ENCODE measurements at places on chromosomes 16 and 17.

DNA sequence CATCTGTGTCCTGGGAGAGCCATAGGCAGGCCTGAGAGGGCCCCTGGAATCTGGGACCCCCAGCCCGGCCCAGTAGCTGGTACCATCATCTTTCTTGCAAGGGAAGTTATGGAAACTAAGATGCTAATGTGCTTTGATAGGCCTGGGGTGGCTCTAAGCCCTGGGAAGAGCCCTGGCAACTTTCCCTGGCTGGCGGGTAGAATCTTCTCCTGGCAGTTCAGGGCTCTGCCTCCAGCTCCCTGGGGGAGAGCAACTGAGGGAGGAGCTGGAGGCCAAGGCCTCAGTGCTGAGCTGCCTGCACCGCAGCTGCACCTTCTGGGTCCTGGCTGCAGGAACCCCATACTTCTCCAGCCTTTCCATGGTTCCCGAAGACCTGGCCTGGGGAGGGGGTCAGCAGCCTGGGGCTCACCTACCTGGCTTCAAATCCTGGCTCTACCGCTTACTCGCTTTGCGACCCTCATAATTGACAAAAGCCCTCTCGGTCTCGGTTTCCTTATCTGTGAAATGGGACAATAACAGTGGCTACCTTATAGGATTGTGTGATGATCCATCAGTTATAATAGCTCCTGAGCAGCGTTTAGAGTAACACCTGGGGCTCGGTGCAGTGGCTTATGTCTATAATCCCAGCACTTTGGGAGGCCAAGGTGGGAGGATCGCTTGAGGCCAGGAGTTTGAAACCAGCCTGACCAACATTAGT, 333.7 kb downstream of the SEC14L1 start:
- DNase-seq: no peak

DNA sequence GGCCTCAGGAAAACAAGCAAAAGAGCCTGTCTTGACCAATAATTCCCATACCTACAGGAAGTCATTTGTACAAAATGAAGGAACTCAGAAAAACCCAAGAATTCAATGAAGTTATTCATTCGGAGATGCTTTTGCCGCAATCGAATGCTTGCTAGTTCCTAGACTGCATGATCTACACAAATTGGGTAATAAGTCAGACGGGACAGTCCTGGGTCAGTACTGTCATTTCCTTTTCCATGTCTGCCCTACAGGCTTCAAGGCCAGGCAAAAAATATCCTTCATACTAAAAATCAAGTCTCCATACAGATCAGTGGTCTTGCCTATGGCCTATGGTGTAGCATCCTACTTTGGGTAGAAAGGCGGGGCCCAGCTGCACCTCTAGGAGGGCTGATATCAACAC, 71.4 kb downstream of the CFDP1 start:
- no peak for DNase-seq

DNA sequence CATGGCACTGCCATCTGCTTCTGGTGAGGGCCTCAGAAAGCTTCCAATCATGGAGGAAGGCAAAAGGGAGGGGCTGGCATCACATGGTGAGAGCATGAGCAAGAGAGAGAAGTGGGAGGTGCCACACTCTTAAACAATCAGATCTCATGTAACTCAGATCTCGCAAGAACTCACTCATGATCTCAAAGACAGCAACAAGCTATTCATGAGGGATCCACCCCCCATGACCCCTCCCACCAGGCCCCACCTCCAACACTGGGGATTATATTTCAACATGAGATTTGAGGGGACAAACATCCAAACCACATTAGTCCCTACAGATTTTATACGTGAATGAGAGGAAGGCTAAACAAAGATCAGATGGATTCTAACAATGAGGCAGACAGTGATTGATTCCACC, 8.9 kb upstream of the TMEM132E start:
- DNase-seq: no peak

DNA sequence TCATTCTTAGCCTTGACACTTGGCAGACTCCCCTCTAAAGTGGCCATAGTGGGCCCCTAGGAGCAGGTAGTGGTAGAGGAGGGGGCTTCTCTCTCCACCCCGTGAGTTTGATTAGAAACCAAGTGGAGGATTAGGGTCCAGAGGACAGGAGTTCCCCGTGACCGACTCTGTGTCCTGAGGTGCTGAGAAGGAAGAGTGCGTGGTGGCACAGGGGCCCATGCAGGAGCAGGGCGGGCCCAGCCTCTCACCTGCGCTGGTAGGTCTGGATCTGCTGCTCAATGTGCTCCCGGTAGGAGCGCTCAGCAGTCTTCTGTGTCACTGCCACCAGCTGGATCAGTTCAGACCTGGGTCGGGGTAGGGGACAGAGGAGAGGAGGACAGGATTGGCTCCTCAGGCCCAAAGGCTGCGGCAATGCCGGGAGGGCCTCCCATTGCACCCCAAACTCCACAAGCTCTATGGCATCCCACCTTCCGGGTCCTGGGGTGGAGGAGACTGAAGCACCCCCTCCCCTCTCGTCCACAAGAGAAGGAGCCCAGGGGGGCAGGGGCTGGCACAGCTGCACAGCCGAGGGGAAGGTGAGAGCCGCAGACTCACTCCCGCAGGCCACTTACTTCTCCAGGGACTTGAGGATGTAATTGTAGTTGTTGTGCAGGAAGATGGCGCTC, 6.2 kb downstream of the ZACN start:
- DNase-seq: no peak

- no peak for DNase-seq
These were observed 4.2 kb downstream of the DPH1 start for GRCh38 chr17:2034157-2034556.

GRCh38 chr17:49454050-49454449, 39.4 kb upstream of the PHB1 start:
- DNase-seq: no peak

DNA sequence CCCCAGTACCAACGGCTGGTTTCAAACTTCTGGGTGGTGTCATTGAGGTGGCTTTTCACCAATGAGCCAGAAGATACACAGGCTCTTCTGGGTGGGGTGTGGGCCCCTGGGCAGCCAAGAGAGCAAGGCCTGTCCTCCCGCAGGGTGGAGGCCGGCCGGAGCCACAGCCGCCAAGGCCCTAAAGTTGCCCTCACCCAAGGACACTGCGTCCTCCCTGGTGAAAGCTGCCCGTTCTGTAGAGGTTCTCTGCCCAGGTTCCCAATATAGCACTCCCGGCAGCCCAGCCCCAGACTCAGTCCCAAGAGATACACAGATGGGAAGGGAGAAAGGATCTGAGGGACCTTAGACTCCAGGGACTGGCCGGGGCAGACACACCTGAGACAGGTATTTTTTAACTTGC, 10.7 kb upstream of the CACNG1 start:
- no peak for DNase-seq

DNA sequence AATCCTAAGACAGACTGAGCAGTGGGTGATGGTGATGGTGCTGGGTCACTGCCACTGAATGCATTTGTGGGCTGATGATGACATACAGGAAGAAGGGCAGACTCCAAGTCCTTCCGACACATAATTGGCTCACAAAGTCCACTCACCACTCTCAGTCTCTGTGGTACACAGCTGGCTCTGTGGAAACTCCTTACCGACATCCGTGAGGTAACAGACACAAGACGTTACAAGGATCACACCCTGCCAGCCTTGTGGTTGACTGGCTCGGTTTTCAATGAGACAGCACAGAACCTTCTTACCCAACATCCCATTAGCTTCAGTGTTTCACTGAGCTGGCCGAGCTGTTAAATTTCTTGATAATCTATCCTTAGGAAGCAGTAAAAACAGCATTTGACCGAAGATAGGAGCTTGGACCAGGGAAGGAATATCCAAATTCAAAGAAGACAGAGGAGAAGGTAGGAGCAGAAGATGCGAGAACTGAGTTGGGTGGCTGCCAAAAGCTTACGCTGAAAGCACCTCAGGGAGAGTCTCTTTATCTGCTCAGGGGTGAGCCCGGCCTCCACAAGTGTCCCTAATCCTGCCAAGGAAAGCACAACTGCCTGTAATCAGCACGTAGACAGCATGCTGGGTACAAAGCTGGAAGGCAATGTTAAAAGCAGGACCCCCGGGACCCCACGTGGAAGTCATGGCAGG, 5.5 kb upstream of the MXRA7 start:
- DNase-seq: peak; percentile 42

DNA sequence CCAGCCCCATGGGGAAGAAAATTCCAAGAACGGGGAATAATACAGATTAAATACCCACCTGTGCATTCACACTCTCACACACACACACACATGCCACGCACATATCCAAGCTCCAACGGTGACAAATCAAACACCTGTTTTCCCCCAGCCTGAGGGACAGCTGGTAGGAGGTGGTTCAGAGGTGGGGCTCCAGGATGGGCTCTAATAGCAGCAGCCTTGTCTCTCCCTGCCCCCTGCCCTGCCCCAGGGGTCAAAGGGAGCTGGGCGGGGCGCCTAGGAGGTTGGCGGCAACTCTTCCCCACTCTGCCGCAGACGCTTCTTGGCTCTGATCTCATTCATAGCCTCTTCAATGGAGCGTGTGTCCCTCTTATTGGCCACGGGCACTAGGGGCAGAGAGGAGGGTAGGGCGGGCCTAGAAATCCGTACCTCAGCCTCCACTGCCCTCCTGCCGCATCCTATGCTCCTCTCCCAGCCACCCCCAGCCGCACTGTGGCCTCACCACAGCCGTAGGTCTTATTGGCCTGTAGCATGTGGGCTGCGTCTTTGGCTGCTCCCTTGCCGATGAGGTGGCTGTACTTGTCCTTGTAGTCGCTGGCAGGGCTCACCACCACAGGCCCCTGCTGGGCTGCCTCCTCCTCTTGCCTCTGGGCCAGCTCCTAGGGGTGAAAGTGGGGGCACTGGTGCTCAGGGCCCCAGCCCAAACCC, 8.2 kb downstream of the SPAG7 start:
- no peak for DNase-seq

GRCh38 chr16:87278191-87279093, 38.8 kb downstream of the C16orf95 start:
- DNase-seq: no peak
